HAP-1 (cell line): ENCODE measurements at places on chromosomes 6 and 20.

DNA sequence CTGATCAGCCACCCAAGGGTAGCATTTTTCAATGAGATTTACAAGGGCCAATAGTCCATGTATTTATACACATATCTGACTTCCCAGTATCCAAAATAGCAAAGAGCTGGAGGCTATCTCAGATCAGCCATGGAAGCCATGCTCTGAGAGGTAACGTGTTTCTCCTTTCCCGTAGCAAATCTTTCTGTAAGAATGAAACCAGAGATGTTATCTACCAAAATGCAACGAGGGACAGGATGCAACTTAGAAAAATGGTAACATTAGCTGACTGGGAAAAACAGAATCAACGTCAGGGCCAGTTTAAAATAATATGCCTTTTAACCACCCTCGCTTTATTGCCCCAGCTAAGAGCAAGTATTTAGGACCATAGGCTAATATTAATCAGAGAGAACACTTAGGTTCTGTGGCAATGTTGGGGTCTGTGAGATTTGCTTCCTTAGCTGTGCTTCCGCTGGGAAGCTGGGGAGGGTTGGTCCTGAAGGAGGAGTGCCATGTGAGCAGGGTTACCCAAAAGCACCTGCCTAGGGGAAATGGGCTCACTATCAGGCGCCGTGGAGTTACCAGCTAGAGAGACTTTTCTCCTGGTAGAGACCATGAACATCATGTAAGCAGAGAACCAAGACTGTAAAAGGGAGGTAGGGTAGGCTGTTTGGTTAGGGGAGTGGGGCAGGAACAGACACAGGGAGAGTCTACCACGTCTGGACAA is 1.2 kb downstream of the ZNF831 start:
- no peak for DNase-seq

GRCh38 chr6:77883851-77884250 is 231.0 kb downstream of the MEI4 start:
- no peak for DNase-seq

DNA sequence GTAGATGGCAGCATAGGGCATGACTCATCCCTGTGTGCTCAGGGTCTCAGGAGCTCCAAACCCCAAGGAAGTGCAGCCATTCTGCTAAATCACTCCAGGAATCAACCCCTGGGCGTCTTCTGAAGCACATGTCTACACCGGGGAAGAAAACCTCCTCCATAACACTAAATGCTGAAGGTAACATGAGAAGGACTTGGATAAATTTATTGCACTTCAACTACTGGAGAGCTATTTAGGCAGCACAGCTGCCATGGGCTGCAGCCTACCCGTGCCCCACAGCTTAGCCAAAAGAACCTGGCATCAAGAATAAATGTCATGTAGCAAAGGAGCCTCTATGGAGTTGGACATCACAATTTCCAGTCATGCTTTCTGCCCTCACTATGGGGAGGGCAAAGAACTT is 152.4 kb upstream of the PROKR2 start:
- DNase-seq, result no peak

- DNase-seq, result no peak
Measured at GRCh38 chr6:48511378-48511777, 400.4 kb upstream of the PTCHD4 start.

GRCh38 chr6:45677381-45678284 is 299.9 kb upstream of the SUPT3H start:
- no peak for DNase-seq

- no peak for DNase-seq
Measured at GRCh38 chr20:25245461-25245860, 2.4 kb upstream of the PYGB start.

GRCh38 chr6:157806856-157807215 is 16.2 kb upstream of the SNX9 start:
- DNase-seq, result no peak
